ENCODE measurements at places on chromosomes 4 and X.

DNA sequence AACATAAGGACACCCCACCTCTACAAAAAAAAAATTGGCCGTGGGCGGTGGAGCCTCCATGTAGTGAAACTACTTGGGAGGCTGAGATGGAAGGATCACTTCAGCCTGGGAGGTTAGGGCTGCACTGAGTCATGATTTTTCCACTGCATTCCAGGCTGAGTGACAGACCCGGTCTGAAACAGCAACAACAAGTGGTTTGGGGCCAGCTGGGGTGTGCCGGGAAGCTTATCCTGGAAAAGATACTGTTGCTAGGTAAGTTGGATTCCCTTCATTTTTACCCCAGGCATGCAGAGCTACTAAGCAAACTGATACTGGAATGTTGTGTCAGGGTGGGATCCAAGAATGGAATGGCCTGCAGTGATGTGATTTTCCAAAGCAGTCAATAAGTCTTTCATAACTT, 57.0 kb downstream of the XAGE2 start:
- DNase-seq, result no peak

DNA sequence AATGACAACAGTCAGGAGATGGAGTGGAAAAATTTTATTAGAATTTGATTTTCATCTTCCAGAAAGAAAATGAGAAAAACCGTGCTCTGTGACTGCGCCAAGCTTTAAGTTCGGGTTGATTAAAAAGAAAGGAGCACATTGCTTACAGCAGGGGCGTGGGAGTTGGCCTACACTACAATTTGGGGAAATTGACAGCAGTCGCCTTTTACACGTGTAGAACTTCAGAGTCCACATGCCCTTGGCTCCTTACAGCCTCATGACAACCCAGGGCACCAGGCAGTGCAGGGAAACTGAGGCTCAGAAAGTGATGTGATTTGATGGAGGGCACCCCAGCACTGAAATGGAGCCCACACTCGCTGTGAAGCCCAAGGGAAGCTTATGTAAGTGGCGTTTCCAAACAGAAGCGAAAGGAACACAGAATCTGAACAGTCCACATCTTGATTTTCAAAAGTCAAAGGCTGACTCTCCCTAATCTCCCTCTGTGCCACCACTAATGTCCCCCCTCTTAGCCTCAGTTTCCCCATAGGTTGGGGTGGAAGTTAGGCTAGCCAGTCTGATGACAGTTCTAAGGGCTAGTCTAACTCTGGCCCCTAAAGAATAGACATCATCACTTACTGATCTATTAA, 5.5 kb downstream of the PPP2R2C start:
- DNase-seq, result no peak

GRCh38 chr4:93461541-93461940, 367.0 kb upstream of the ATOH1 start:
- DNase-seq, result no peak

GRCh38 chr4:132230025-132230424, 919.1 kb upstream of the PCDH10 start:
- no peak for DNase-seq

- DNase-seq, result no peak
Measured at GRCh38 chrX:40248822-40249221, 151.1 kb upstream of the BCOR start.

DNA sequence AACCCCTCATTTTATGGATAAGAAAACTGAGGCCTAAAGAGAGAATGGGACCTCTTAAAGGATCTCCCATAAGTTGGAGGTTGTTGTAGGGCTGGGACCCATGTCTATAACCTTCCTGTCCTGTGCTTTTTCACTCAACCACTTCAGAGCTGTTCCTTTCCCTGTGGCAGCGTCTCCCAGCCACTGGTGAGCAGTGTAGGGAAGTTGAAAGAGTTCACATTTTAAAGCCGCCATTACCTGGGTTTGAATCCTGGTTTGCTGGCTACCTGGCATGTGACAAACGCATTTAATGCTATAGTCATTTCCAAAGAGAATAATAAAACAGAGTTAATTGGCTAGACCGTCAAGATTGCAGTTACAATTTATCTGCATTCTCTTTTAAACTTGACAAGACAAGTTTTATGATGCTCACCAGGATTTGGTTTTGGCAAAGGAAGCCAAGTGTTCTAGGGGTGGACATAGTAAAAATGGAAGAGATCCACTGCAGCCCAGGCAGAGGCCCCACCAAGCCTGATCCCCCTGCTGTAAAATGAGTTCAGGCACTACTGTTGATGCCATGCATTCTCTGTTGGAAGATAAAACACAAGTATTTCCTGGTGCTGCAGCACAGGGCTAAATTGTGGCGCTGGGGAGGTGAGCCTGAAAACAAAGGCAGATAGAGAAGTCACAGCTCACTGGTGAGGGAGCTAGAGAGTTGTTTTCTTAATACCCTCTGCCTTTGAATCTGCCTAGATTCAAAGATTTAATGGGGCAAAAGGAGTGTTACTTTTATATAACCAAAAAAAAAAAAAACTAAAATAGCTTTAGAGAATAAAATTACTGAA, 218.7 kb downstream of the NWD2 start:
- no peak for DNase-seq
